KBM-7 (cell line): ENCODE measurements at places on chromosomes 5 and 9.

GRCh38 chr5:96470785-96471184 is 37.7 kb upstream of the PCSK1 start:
- DNase-seq: no peak

DNA sequence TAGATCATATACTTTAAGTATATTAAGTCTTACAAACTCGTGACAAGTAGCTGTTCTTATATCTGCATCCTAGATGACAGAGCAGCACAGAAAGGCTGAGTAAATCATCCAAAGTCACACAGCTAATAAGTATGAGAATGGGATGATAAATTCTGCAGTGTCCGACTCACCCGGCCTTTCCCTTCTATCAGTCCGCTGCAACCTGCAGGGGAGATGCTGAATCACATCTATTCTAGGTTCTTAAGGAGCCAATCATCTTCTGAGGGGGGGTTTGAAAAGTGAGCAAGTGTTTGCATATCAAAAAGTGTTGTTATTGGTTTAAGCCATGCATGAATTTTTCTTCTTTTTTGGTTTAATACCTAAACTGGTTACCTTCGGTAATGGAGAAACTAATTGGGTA is 38.9 kb downstream of the ADAMTS16 start:
- DNase-seq: no peak

- no peak for DNase-seq
Observed at GRCh38 chr9:134696433-134696832, 54.8 kb downstream of the COL5A1 start.

DNA sequence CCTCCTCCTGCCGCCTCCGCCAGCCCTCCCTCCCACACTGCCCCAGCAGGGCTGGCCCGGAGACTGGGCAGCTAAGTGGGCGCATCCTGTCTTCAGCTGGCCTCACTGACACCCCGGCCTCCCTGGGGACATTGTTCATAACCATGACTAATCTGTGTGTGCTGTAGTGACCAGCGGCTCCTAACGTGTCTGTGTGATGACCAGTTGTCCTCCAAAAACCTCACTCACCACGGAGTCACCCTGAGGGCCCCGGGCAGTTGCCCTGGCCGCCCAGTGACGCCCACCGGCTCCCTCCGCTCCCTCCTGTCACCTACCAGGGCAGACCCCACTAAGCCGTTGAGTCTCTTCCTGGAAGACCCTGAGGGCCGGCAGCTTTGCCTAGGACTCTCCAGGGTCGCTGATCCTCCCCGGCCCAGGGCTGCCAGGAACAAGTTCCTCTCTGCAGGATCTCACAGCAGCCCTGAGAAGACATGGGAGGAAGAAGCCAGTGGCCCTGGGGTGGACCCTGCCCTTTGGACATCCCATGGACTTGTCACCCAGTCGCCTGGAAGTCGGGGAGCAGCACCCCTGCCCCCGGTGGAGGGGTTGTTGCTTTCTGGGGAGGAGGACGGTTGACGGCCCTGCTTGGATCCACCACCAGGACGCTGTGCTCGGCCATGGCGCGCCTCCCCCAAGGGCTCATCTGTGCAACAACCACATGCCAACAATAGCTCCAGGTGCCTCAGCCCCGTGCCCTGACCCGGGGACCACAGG is 110.2 kb upstream of the LMX1B start:
- DNase-seq: no peak

- DNase-seq: no peak
Observed at GRCh38 chr9:6692433-6692832, 46.9 kb upstream of the GLDC start.

DNA sequence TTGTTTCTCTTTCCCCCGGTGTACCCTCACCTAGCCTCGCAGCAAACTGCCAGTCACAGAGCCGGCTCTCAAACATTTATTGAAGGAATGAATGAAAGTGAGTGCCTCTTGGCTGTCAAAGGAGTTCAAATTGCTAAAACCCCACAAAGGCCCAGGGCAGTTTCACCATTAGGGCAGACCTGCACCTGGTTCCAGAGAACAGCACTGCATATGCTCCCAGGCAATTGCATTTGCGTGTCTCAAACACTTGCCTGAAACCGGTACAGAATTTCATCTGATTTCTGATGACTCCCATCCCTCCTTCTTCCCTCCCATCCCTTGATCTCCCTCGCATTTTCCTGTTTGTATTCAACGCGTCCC is 165.6 kb upstream of the ZNF462 start:
- no peak for DNase-seq

DNA sequence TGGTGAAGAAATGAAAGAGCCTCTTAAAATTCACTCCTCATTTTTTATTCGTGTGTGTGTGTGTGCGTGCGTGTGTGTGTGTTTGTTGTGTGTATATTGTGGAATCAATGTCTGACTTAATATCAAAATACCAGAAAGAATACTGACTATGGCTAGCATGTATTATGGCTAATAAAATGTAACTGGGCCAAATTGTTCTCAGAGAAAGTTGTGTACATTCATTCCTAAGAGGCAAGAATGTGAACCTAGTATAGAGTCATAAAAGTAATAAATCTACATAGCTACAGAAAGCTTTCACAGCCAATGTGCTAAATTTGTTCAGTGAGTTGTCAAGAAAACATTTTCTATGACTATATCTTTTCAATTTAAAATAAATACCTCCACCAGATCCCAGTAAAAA is 211.5 kb downstream of the EBF1 start:
- DNase-seq: no peak

DNA sequence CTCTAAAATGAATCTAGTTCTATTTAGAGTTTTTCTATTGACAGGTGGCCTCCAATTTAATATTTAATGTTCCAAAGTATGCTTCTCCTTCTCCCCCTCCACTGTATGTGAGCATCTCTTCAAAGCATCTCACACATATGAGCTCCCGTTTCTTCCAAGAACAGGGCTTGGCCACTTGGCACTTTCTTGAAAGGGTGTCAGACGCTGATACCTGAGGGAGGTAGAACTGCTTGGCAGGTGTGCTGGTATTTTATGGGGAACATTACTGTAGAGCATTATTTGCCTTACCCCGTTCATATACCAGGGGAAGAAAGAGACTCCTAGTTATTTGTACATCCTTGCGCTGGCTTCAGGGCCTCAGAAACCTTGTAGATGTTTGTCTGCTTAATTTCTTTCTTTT is 1.9 kb downstream of the RCL1 start:
- DNase-seq: no peak

GRCh38 chr9:109497226-109498153 is 617 bp downstream of the PTPN3 start:
- DNase-seq: no peak

GRCh38 chr5:2563046-2563445 is 188.4 kb downstream of the IRX2 start:
- no peak for DNase-seq

DNA sequence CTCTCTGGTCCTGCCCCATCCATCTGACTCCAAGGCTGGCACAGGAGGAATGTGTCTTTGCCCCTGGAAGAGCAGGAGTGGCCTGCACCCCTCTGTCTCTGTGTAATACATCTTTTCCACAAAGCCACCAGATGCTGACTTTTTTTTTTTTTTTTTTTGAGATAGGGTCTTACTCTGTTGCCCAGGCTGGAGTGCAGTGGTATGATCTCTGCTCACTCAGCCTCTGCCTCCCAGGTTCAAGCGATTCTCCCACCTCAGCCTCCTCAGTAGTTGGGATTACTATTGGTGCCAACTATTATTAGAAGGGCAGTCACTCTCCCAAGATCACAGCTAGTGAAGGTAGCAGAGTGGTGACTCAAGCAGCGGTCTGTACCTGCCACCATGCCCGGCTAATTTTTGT is 19.6 kb downstream of the SPRY4 start:
- no peak for DNase-seq

DNA sequence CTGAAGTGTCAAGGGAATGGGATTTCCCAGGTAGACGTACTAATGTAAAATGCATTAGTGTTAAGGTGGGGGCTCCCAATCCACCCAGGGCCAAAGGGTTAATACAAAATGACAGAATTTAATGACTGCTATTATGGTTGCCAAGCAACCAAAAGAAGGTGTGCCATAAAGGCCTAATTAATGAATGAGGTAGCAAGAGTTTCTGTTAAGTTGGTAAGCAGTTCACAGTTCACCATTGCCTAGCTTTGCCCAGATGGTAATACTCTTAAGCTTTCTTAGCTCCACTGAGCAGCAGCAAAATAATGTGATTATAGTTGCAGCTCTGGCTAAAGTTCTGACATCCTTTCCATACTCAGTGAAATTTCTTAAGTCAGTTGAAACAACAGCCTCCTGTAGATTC is 211.7 kb downstream of the DENND1A start:
- DNase-seq: no peak

DNA sequence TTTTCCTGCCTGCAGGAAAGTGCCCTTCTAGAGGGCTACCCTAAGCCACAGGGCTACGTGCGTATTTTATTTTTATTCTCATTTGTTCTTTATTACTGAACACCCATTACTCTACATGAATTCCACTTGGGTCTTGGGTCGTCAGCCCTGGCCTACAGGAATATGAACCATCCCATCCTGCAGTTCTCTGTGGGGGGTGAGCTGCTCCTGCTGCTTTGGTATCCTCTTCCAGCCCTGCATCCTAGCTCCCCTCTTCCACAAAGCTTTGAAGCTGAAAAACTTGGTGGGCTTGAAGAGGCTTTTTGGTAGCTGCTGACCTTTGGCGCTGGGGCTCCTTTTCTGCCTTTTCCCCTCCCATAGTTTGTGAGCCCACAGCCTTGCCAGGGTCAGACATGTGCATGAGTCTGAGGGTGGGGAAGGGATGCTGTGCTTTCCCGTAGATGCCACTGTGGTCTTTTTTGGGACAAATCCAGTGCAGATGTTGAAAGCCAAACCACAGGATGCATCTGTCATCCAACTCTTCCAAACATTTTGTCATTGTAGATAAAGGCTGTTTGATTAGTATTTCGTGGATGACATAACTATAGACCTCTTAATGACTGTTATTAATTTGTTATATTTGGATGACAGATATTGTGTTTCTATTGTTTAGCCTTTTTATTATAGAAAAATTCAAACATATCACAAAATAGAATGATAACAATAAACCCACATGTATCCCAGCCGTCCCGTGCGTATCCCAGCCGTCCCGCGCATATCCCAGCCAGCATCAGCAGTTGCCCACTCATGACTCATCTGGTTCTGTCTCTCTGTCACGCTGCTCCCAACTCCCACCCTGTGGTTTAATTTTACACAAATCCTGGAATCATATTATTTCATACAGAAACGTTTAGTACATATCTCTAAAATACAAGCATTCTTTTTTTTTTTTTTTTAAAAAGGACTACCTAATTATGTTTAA is 43.9 kb downstream of the SLC46A2 start:
- no peak for DNase-seq

GRCh38 chr9:133066181-133066983 is 4.6 kb downstream of the CEL start:
- DNase-seq: no peak

DNA sequence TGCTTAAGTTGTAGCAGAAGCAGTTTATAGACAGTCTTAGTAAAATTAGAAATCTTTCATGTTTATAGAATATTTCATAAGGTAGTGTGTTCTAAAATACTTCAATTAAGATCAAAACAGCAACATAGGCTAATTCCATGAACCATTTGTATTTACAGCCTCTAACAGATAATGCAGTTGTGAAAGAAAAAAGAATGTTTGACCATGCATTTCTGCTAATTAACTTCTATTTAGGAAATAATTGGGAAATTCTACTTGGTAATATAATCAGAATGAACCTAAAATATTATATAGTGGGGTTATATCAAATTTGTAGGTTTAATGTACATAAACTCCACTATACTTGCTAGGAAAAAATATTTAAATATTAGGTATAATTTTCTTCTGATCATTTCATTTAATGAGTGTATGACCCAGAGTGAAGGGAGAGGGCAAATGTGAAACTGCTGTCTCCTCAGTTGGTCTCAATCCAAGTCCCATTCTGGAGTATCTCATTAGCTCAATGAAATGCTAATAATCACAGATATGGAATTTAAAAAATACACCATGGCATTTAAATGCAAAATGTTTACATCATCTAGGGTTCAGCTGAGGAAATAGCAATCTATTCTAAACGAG is 34.9 kb downstream of the ALDH1A1 start:
- DNase-seq: no peak

DNA sequence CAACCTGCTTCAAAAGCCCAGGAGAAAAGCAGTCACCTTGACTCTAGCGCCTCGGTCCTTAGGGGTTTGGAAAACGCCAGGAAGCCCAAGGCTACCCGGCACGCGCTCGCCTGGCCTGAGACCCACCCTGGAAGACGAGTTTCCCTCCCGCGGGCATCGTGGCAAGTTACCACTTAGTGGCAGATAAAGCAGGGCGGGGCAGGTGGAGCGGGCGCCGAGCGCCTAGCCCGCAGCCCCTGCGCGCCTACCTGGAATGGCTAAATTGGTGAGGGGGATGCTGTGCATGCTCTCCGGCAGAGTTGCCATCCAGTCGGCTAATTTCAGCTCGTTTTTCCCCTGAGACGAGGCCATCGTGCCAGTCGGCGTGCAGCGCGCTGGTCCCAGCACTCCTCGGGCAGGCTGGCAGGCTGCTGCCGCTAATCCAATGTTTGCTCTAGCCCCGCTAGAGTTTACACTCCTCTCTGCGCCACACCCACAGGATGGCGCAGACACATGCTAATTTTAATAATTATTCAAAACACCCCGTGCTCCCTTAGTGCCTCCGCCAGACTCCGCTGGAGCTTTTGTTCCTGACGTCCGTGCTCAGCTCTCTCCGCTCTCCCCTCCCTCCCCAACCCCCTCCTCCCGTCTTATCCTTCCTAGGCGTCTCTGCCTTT is at the start of gene PLCXD3:
TSS of gene PLCXD3 (minus strand) at position 426 of the 656 bp plus-strand sequence. CDS start at position 351, 75 bp downstream.
- DNase-seq: no peak

DNA sequence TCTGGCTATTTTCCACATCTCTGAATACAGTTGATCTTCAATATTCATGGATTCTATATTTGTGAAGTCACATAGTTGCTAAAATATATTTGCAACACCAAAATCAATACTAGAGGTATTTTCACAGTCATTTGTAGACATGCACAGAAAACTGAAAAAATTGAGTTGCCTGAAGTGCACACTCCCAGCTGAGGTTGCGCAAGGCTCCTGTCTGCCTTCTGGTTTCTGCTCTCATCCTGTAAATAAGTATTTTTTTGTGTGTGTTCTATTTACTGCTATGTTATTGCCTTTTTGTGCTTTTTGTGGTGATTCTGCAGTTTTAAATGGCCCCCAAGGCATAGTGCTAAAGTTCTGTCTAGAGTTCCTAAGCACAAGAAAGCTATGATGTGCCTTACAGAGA is 371.1 kb upstream of the GRAMD2B start:
- no peak for DNase-seq

- DNase-seq: no peak
Observed at GRCh38 chr5:169694091-169694625, 57.1 kb downstream of the DOCK2 start.

- DNase-seq: no peak
Observed at GRCh38 chr9:135909371-135909770, 2.0 kb upstream of the CAMSAP1 start.
